ENCODE measurements at places on chromosomes 2 and 18. TPM values are rescaled to one million over a fixed set of nuclear protein-coding genes. Genes with fewer than 3 reads are reported as not detected.

The DLGAP1 gene
- total RNA-seq = not detected

The PTMA gene
- 2,259 TPM for total RNA-seq

The KIF5C gene
- total RNA-seq = 12.9 TPM

- peaks cover 14% of the 10 kb centered on the region for H3K27me3 ChIP-seq
- no peaks in the 10 kb centered on the region for H3K4me1 ChIP-seq
- H3K27ac ChIP-seq = no peak overlapping the region
- no peak overlapping the region for H3K4me3 ChIP-seq
- H3K36me3 ChIP-seq = no peaks in the 10 kb centered on the region
- DNase-seq = no peak
Observed at GRCh38 chr2:26649322-26649721, 8.2 kb upstream of the CIB4 start.

GRCh38 chr2:200125444-200126284 is 170.3 kb downstream of the MAIP1 start:
- DNase-seq = no peak
- H3K27me3 ChIP-seq = peaks cover 2% of the 10 kb centered on the region
- no peaks in the 10 kb centered on the region for H3K36me3 ChIP-seq
- H3K4me1 ChIP-seq = no peaks in the 10 kb centered on the region
- H3K27ac ChIP-seq = no peak overlapping the region
- no peak overlapping the region for H3K4me3 ChIP-seq

DNA sequence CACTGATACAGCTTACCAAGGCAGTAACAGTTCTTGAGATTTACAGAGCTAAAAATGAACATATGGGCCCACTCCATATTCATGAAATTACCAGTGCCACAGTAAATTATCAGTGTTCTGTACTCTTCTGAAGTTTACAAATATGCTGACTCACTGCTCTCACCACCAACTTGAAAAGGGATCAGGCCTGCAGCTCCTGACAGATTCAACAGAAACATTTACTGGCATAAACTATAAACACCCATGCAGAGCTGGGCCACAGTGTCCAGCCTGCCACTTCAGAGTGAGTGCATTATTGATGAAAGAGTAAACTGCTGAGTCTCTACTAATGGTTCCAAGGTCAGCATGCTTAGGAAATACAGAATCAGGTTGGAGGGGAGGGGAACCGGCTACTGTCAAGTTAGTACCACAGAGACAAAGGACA is 83.1 kb downstream of the FARSB start:
- peaks cover 41% of the 10 kb centered on the region for H3K36me3 ChIP-seq
- H3K27ac ChIP-seq = peak overlapping the region; percentile 54
- no peaks in the 10 kb centered on the region for H3K27me3 ChIP-seq
- peaks cover 19% of the 10 kb centered on the region for H3K4me1 ChIP-seq
- no peak overlapping the region for H3K4me3 ChIP-seq

DNA sequence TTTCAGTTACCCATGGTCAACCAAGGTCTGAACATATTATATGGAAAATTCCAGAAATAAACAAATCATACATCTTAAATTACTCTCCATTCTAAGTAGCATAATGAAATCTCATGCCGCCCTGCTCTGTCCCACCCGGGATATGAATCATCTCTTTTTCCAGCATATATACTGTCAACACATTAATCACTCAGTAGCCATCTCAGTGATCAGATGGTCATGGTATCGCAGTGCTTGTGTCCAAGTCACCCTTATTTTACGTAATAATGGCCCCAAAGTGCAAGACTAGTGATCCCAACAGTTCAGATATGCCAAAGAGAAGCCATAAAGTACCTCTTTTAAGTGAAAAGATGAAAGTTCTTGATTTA is 43.8 kb downstream of the OSBPL6 start:
- peaks cover 8% of the 10 kb centered on the region for H3K27me3 ChIP-seq
- H3K4me3 ChIP-seq = no peak overlapping the region
- H3K4me1 ChIP-seq = no peaks in the 10 kb centered on the region
- no peak overlapping the region for H3K27ac ChIP-seq
- no peak for DNase-seq

- H3K36me3 ChIP-seq = peaks cover 12% of the 10 kb centered on the region
- H3K4me1 ChIP-seq = peaks cover 50% of the 10 kb centered on the region
- peak overlapping the region; percentile 92 for H3K4me3 ChIP-seq
- H3K27ac ChIP-seq = peak overlapping the region; percentile 64
Observed at GRCh38 chr2:216082805-216083204, 1.1 kb downstream of the TMEM169 start.

DNA sequence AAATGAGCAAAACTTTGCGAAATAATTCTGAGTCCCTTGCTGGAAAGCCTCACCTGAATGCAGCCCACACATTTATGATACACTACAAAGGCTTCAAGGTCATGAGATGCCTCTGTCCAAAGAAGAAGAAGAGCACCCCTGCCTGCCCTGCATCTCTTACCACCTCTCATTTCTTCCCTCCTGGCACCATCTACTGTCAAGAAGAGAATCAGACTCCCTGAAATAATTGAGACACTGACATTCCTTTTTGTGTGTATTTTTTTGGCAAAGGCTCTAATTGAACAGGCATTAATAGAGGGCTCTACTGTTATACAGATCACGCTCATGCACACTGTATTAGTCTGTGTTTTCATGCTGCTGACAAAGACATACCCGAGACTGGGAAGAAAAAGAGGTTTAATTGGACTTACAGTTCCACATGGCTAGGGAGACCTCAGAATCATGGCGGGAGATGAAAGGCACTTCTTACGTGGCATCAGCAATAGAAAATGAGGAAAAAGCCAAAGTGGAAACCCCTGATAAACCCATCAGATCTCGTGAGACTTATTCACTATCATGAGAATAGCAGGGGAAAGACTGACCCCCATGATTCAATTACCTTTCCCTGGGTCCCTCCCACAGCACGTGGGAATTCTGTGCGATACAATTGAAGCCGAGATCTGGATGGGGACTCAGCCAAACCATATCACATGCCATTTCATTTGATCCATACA is 176.3 kb downstream of the ALPK2 start:
- H3K4me1 ChIP-seq = no peaks in the 10 kb centered on the region
- no peak overlapping the region for H3K4me3 ChIP-seq
- peaks cover 11% of the 10 kb centered on the region for H3K27me3 ChIP-seq
- DNase-seq = no peak
- H3K27ac ChIP-seq = no peak overlapping the region

- no peak overlapping the region for H3K4me3 ChIP-seq
- H3K4me1 ChIP-seq = peaks cover 12% of the 10 kb centered on the region
- no peak for DNase-seq
- no peaks in the 10 kb centered on the region for H3K27me3 ChIP-seq
- H3K27ac ChIP-seq = no peak overlapping the region
- H3K36me3 ChIP-seq = peaks cover 59% of the 10 kb centered on the region
Observed at GRCh38 chr2:207612714-207613113, 12.5 kb downstream of the METTL21A start.

GRCh38 chr18:79912409-79912991 is 39.0 kb downstream of the SLC66A2 start:
- H3K4me3 ChIP-seq = no peak overlapping the region
- no peak for DNase-seq
- peaks cover 24% of the 10 kb centered on the region for H3K4me1 ChIP-seq
- H3K27ac ChIP-seq = no peak overlapping the region
- peaks cover 66% of the 10 kb centered on the region for H3K36me3 ChIP-seq

All from activated T-helper 2 cell treated with anti-CD3 and anti-CD28 coated beads, Interferon-gamma antibody, Interleukin-2, Interleukin-4, amounts not matched to agents 10 μg/mL and 5 μg/mL and 100 μg/mL, durations not matched to agents 14 hours and 24 hours and 36 hours (primary cell).